ENCODE measurements at places on chromosomes 11 and 22.
A peak's percentile ranks its signal among the peaks of the same experiment; 100 is the strongest.

DNA sequence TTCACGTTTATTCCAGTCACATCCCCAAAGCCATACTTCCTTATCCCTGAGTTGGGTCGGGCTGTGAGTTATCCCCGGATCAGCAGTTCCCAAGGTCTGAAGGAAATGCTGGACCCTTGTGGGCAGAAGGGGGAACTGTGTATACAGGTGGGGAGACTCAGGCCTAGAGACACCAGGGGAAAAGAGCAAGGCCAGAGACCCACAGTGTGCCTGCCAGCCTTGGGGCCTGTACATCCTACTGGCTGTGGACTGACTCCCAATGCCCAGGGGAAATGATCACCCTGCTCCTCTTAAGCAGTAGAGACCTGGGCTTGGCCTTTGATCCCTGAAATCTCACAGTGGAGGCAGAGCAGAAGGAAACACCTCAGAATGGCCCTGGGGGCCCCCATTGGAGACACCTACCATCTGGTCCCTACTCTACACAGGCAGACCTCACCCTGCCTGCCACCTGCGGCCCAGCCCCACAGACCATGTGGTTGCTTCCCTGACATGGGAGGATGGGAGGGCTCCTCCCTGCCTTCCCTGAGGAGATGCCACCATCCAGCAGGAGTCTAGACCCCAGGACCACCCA lies 1.3 kb downstream of the SELENOM start:
- DNase-seq = no peak

DNA sequence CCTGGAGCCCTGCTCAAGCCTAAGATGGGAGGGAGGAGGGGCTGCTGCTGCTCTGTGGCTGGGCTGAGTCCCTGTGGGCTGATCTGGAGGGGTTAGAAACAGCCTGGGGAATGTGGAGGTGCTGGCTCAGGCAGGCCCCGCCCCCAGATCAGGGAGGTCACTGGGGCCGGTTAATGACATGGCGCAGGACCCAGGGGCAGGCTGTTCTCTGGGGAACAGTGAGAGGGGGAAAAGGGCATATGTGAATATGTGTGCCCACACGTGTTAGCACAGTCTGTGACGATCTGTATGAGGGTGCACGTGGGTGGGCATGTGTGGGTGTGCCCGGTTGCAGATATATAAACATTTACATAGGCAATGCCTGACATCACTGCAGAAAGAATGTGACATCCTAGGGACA lies 143.5 kb downstream of the MIAT start:
- DNase-seq = no peak

DNA sequence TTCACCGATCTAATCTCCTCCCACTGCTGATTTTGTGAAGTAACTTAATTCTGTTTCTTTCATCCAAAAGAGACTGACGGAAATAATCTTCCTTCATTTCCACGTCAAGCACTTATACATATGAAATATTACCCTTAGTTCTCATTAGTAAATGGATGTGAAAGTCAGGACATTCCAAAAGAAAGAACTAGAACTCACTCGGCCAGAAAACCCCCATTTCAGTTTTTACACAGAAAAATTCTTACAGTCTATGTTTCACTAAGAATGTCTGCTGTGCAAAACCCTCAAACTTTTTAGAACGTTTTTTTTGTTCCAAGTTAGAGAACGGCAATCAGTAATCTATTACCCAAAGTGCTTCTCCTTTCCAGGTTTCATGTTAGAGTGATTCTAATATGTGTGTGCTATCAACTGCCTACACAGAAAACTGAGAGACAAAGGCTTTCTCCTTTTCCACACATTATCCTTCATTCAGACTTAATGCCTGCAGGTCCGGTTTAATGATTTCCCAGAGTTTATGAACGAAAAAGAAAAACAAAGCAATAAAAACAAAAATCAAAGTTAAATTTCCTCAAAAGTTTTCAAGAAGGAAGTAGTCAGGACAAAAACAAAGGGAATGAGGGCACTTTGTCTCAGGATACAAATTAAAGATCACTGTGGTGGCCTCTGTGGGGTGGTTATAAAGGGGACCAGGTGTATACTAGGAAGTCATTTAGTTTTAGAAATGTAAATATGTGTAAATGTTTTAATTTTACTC lies 11.3 kb upstream of the SESN3 start:
- DNase-seq = no peak

GRCh38 chr11:57653163-57653562 lies 3.5 kb upstream of the YPEL4 start:
- no peak for DNase-seq

DNA sequence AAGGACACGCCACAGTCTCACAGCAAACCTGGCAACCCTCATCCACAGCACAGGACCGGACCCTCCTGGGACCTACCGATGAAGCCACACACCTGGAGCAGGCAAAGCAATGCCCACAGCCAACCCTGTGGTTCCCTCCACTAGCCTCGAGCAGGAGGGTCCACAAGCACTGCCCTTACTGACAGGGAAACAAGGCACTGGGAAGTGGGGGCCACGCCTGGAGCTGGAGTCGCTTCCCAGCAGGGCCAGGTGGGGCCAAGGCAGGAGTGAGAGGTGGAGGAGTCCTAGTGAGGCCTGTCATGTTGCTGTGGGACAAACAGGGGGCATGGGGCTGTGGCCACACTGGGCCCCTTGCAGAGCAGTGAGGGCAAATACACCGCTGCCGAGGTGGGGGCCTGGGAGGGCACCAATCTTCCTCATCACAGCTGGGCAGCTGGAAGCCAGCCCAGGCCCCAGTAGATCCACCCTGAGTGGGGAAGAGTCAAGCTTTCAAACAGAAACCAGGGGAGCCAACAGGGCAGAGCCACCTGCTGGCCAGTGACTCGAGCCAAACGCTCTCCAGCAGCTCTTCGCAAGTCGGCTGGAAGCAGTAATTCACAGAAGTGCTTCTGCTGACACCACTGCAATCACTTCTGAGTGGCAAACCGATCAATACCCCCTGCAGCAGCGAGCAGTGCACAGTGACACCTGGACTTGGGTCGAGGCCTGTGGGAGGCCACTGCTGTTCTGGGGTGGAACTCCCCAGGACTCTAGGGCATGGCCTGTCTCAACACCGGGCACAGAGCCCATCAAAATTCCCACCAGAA lies 13.7 kb downstream of the SULT4A1 start:
- peak; percentile 65 for DNase-seq

DNA sequence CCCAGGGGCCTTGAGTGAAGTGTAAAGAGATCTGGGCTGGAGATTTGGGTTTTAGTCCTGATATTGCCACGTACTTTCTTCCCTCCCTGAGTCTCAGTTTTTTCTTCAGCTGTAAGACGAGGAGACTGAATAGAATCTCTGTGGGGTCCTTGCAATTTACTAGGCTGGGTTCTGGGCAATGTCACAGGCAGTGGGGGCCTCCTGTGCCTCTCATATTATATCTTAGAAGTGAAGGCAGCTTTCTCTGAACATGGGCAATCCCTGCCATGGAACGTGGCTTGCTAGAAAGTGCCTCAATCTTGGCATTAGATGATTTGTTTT lies 62.0 kb upstream of the PTPRJ start:
- no peak for DNase-seq

DNA sequence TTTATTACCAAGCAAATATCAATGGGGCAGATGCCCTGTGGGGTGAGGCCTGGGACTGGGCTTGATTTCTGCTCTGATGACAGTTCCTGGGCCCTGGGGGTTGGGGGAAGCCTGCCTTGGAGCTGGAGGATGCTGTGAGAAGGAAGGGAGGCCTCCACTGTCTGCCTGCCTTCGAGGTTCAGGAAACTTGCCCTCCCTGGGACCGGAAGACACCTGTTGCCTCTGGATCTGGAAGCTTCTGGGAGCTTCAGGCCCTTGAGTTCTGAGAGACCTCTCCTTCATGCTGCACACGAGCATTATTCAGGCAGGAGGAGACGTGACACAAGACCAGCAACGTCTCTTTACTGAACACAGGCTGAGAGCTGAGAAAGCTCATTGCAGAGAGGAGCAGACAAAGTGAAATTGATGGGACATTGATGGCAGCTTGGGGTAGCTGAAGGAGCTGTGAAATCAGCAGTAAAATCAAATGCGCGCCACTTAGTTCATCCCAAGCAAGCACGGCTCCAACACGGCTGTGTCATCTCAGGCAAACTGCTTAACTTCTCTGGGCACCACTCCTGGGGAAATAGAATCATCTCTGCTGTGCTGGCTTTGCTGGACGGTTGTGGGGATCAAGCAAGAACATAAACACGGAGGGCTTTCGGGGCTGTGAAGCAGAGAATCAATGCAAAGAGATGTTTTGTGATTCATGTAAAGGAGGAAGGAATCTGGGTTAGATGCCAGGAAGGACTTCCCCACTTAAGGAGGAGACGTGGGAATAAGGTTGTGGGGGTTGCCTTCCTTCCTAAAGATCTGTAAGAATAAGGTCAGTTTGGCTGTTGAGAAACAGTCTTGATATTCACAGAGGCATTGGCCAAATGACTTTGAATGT lies 64.5 kb downstream of the TP53I11 start:
- no peak for DNase-seq

- no peak for DNase-seq
Observed at GRCh38 chr11:64048042-64048854, 12.5 kb downstream of the FLRT1 start.

DNA sequence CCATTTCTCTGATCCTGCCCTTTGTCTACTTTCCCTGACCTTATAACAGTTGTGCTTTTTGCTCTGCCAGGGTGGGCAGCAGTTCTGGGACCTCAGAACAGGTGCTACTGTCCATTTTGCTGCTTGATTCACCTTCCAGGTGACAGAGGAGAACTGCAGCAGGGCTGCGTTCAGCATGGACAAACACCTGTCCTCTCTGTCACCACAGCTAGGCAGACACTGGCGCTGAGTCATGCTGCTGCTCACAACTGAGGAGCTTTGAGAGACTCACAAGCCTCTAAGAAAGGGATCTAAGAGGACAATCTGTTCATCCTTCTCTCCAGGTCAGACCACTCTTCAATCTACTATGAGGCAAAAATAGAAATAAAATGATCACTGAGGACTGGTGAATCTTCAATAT lies 1144.5 kb upstream of the CCDC90B start:
- DNase-seq = no peak

DNA sequence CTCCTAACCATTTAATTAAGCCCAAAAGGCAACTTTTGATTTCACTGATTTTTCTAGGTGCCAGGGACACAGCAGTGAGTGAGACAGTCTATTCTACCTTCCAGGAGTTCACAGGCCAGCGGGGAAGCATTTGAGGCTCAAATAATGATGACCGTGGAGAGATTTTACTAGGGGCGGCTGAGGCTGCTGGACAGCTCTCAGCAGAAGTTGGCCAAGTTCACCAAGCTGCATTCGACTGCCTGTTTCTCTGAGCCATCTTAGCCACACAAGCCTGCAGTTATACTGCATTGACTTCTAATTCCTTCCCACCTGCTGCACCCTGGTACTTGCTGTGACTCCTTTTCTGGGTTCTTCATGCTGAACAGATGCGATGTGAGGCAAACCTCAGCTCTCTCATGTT lies 168.9 kb upstream of the TBCEL start:
- DNase-seq = no peak

DNA sequence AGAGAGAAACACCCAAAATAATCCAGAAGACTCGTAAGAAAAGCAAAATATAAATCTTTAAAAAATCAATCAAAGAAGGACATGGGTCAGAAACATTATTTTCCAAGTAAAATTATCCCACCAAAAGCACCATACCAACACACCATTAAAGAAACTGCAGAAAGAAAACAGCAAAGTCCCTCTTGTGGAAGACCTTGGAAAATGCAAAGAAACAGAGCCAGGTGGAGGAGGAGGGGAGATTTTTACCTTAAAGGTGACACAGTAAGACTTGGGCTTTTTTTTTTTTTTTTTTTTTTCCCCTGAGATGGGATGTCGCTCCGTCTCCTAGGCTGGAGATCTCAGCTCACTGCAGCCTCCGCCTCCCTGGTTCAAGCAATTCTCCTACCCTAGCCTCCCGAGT lies 123.8 kb downstream of the LARGE1 start:
- DNase-seq = no peak

DNA sequence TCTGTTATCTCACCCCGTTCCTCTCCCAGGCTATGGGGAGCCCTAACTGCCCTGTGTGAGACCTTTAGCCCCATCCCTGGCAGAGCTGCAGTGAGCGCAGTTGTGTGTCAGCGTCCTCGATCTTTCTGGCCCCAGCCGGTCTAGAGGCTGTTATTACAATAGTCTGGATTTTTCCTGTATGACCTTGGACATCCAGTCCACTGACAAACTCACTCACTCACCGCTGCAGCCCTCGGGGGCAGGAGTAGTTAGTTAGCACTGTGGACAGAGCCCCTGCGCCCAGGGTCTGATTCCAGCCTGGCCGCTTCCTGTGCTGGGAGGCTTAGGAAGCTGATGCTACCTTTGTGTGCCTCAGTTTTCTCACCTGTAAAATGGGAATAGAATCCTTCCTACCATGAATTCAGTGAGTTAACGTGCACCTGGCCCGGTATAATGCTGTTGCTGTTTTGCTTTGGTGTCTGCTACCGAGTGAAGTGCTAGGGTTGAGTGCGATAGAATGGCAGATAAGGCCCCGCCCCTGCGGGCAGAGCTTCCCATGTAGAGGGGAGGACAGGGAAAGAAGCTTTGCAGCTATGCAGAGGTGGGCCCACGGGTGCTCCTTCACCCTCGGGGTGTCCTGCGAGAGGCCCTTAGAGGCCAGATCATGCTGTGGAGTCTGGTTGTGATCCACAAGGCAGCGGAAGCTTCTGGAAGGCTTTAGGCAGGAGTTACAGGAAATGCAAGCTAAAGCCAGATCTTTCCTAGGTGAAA lies 3.0 kb downstream of the LRP5 start:
- no peak for DNase-seq

DNA sequence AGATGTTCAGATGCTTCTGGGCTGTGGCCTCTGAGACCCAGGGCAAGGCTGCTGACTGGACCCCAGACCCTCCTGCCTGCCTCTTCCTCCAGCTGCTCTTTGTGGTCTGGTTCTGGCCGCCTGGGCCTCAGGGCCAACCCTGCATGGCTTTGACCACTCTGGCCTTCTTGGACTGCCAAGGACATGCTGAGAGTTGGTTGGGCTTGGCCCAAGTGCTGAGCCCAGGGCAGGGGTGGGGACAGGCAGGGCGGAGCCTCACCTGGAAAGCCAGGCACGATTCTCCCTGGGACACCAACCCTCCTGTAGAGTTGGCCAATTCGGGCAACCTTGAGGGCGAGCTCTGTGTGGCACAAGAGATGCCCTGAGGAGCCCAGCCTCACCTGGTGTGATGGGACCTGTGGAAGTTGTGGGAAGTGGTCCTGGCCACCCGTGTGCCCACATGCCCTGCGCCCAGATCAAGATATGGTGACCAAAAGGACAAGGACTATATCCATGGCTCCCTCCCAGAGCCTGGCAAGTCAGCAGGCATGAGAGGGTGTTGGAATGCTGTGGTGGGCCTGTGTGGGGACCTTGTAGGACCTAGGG lies 11.6 kb downstream of the TANGO2 start:
- DNase-seq = no peak

DNA sequence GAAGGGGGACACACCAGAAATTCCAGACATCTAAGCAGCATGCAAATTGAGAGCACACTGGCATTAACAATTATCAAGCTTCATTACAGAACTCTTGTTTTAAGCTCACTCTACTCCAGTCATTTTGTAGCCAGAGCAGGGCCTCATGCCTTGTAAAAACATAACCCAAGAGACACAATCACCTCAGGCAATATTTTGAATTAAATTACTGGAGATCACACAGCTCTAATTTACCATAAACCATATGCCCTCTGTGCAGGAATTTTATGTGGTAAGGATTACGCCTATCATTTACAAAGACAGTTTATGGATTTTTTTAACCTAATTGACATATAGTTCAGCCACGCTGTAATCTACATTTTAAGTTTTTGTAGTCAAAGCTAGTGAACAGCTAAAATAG lies 414.1 kb upstream of the DDI1 start:
- DNase-seq = no peak

Measured in glutamatergic neuron (in vitro differentiated cells).